ENCODE measurements at places on chromosomes 7 and 10.

GRCh38 chr7:150903606-150904005 is 51.3 kb downstream of the AOC1 start:
- no peak for DNase-seq

DNA sequence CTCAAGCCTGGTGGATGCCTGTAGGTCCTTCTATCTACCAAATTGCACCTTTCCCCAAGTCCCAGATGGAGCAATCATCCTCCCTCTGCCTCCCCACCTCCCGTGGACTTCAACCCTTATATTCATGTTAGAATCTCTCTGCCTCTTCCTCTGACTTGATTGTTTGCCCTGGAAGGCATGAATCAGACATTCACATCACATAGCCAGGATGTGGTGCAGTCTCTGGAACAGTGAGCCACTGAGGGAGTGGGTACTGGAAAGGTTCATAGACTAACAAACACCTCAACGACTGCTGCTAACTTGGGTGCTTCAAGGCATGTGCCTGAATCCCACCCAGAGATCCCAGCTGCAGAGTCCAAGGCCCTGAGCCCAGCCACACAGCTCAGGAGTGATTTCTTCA is 494.0 kb downstream of the TNS3 start:
- no peak for DNase-seq

DNA sequence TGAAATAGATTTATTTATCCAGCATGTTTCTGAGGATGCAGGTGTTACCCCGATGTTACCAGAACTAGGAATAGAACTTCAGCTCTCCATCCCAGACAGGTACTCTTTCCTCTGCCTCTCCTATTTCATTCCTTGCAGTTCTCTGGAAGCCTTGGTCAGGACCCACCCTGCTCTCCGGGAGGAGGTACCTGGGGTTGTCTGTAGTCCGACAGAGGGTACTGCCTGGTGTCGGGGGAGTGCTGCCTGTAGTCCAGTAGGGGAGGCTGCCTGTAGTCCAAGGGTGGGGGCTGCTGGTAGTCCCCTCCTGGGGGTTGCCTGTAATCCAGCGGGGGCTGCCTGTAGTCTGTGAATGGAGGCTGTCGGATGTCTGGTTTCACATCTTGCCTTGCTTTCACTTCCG is 328.4 kb downstream of the PHTF2 start:
- DNase-seq = no peak

DNA sequence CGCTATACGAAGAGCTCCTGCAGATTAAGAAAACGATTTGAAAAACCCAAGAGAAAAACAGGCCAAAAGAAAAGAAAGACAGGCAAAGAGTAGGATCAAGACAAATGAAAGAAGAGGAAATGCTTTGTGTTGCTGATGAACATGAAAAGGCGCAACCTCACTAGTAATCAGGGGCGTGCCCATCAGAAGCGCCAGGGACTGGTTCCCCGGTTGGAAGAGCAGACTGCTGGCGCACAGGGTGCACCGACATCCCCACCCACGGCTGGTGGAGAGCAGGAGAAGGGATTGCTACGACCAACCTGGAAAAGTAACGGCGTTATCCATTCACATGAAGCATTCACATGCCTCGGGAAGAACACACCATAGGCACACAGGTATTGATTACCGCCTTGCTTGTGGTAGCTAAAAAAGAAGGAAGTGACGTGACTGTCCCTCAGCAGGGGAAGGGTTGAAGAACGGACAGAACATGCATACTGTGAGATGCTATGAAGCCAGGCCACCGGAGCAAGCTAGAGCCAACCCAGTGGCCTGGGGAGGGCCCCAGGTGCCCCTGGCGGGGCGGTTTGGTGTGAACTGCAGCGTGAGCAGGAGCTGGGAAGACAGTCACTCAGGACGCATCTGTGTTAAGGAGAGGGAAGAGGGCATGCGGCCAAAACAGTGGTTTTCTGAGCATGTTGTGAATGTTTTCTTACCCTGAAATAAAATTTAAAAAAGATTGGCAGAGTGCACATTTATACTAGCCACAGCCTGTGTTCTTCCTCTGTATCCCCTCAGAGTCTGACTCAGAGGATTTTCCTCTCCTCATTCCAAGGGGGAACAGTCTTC is 18.3 kb downstream of the AGAP3 start:
- no peak for DNase-seq

DNA sequence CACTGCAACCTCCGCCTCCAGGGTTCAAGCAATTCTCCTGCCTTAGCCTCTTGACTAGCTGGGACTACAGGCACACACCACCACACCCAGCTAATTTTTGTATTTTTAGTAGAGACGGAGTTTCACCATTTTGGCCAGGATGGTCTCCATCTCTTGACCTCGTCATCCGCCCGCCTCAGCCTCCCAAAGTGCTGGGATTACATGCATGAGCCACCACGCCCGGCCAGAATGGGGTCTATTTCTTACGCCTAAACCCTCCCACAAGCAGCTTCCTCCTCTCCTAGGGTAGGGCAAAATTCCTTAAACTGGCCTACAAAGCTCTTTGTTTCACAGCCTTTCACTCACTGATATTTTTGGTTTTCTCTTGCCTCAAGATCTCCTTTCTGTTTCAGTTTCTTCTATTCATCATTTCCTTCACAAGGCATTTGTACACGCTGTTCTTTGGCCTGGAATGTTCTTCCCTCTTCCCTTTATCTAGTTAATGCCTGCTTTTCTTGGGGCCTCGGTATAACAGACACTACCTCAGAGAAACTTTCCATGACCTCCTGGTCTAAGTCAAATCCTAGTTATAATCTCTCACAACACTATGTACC is 6.7 kb downstream of the CPEB3 start:
- no peak for DNase-seq

GRCh38 chr7:1691601-1692514 is 21.8 kb downstream of the ELFN1 start:
- DNase-seq = no peak

- peak; percentile 61 for DNase-seq
Measured at GRCh38 chr7:130486114-130486953, 5.6 kb upstream of the MEST start.

GRCh38 chr10:97376413-97376812 is 24.7 kb downstream of the RRP12 start:
- no peak for DNase-seq

- no peak for DNase-seq
Measured at GRCh38 chr7:103989200-103989784, at the start of gene RELN. TSS of gene RELN (minus strand) at chr7:103989658. CDS start at chr7:103989356, 302 bp downstream.

GRCh38 chr10:17026686-17027485 is 102.7 kb downstream of the CUBN start:
- peak; percentile 78 for DNase-seq

DNA sequence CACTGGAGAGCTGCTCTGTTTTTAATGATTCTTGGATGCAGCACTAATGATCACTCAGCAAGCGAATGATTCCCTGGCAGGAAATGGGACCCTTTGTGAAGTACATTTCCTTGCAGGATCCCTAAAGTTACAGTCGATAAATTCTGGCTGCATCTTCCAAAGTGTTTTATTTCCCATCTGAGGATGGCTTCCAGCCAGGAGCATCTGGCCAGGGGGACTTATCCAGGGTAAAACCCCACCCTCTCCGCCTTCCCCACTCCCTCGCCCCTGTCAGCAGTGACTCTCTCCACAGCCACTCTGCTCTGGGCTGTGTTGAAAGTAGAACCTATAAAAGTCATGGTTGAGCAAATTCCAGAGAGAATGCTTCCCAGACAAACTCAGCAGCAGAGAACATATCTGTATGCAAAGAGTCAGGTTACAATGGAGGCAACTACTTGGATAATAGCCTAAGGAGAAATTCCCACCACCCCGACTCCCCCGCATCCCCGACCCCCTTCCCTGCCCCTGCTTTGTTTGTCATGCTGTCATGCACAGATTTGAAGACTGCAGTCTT is 111.0 kb upstream of the ANLN start:
- no peak for DNase-seq

GRCh38 chr7:103912891-103913605 is 76.4 kb downstream of the RELN start:
- DNase-seq = no peak

GRCh38 chr7:81583882-81584533 is 185.8 kb downstream of the HGF start:
- DNase-seq = no peak

DNA sequence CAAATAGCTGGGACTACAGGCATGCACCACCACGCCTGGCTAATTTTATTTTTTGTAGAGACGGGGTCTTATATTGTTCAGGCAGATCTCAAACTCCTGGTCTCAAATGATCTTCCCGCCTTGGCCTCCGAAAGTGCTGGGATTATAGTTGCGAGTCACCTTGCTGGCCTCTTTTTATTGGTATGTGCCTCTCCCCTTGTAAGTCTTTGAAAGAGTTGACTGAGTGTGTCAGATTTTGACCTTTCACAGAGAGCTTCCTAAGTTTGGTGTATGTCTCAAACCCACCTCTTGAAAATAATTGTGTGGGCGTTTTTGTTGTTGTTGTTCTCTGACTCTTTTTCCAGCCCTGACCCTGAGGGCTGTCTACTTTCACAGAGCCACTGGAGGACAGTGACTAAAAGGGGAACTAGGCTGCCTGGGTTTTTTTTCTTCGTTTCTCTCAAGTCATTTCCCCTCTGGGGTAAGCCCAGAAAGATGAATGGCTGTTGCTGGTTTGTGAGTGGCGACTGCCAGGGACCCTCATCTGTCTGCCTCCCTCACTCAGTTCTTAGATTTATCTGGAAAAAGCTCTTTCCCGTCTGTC is 262.8 kb downstream of the ZEB1 start:
- DNase-seq = no peak

DNA sequence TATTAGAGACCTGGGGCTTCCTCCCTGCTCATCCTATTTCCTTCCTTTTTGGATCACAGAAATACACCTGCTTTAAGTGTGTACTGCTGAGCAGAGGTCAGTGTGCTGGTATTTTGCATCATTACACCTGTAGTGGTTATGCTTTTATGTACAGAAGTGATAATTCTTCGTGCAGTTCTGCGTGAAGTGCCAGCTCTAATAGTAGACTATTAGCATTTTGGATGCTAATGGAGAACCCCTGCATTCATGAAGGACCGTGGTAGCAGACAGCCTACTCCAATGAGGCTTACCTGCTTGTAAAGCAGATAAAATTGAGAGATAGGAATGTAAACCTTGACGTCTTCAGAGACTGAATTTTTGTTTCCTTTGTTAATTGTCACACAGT is 114.3 kb downstream of the CDK14 start:
- DNase-seq = no peak

- no peak for DNase-seq
Measured at GRCh38 chr10:71259815-71260501, 47.6 kb downstream of the UNC5B start.

Data from CD4-positive, alpha-beta memory T cell (primary cell).